ENCODE measurements at places on chromosomes 16 and 17. TPM values are rescaled to one million over a fixed set of nuclear protein-coding genes. Genes with fewer than 3 reads are reported as not detected.

Gene PRSS33
- not detected for polyA plus RNA-seq

Gene SYNGR3
- 4.4 TPM for polyA plus RNA-seq

Gene MYCBPAP
- polyA plus RNA-seq = 4.4 TPM

Gene RND2
- 6.3 TPM for polyA plus RNA-seq

Gene HOXB4
- polyA plus RNA-seq = 4.5 TPM

Gene SLC35G6
- not detected for polyA plus RNA-seq

GRCh38 chr16:20598832-20599469, 22.8 kb upstream of the ACSM2B start:
- no peaks in the 10 kb centered on the region for H3K27me3 ChIP-seq
- H3K4me1 ChIP-seq = no peaks in the 10 kb centered on the region
- no peaks in the 10 kb centered on the region for H3K36me3 ChIP-seq
- DNase-seq = no peak
- H3K27ac ChIP-seq = no peak overlapping the region

DNA sequence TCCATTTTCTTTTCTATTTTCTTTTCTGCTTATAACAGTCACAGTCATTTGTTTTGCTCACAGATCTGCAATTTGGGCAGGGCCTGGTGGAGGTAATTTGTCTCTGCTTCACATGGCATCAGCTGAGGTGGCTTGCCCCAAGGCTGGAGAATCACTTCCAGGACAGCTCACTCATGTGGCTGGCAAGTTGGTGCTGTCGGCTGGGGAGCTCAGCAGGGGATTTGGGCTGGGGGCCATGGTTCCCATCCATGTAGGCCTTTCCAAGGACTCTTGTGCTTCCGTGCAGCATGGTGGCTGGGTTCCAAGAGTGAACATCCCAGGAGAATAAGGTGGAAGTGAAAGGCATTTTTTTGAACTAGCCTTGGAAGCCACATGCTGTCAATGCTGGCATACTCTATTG, 85.7 kb downstream of the MGAT5B start:
- H3K27ac ChIP-seq = no peak overlapping the region
- H3K4me1 ChIP-seq = no peaks in the 10 kb centered on the region
- H3K4me3 ChIP-seq = no peak overlapping the region
- no peak for DNase-seq

DNA sequence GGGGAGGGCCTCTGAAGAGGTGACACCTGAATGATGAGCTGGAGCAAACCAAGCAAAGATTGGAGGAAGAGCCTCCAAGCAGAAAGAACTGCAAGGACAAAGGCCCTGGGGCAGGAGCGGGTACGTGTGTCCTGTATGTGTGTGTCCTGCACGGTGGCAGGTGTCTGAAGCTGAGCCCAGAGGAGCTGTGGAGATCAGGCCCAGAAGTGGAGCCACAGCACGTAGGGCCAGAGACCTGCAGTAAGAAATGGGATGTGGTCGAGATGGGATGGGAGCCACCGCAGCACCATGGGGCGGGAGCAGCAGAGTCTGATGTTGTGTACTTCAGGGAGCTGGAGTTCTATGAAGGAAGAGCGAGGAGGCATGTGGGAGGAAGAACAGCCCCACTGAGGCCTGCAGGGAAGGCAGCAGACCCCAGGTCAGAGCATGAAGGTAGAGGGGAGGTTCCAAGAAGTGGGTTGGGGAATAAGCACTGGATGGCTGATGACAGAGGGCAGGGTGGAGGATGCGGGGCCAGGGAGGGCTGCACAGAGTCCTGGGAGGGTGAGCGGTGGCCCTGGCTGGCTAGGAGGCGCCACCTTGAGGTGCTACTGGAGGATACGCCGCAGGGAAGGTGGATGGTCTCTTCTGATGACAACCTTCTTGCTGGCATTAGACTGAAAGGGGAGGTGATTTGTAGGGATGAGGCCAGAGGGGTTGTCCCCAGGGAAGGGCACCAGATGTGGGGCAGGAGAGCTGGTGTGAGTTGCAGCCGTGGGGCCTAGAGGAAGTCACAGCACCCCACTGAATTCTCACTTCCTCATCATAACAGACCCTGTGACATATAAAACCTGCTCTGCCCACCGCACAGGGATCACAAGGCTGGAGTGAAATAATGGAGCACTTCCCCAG, 10.6 kb upstream of the CETP start:
- H3K36me3 ChIP-seq = no peaks in the 10 kb centered on the region
- no peaks in the 10 kb centered on the region for H3K4me1 ChIP-seq

DNA sequence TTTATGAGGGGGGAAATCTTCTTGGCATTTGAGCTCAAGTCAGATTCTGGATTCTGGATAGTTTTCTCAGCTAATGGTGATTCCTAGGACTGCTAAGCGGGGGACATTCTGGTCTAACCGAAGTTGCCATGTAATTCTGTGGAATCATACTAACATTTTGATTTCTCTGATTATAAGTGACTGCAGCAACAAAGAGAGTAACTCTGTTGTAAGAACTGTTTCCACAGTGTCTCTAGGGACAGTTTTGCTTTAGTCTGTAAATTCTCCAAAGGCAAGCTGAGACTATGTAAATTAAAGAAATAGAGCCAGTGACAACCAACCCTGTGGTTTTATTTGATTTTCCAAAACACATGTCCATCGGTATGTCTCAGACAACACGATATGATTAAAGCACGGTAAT, 286.2 kb downstream of the IRX3 start:
- DNase-seq = no peak
- H3K4me3 ChIP-seq = no peak overlapping the region
- no peaks in the 10 kb centered on the region for H3K4me1 ChIP-seq
- no peaks in the 10 kb centered on the region for H3K36me3 ChIP-seq
- H3K27ac ChIP-seq = no peak overlapping the region
- no peaks in the 10 kb centered on the region for H3K27me3 ChIP-seq

DNA sequence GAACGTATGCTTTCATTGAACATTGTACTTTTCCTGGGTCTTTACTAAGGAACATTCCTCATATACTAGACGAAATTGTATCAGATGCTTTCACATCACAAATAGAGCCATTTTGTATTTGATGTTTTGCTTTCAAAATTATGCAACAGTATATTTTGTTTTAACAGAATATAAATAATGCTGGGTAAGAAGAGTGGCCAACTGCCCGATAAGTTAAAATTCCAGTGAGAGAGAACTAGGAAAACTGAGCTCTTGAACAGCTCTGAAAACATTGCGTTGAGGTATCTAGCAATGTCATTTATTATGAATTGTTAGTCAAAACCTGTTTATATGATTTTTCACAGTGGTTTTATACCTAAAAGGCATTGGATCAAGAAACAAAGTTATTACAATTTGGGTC, 50.8 kb downstream of the USP10 start:
- H3K36me3 ChIP-seq = no peaks in the 10 kb centered on the region
- H3K4me3 ChIP-seq = no peak overlapping the region
- no peak for DNase-seq
- peaks cover 40% of the 10 kb centered on the region for H3K4me1 ChIP-seq

DNA sequence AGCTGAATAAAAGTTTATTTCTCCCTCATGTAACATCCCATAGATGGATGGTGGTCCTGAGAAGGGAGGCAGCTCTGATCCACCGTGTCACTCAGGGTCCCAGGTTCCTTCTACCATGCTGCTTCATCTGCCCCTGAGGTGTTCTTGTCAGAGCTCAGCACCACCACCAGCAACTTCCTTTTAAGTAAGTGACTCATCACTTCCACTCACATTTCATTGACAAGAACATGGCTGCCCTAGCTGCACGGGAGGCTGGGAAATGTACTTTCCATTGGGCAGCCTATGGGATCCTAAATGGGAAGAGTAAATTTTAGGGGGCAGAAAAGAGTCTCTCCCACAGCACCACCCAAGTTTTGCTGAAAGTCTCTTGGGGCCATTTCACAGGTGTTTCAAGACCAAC, 134.7 kb downstream of the USP31 start:
- no peaks in the 10 kb centered on the region for H3K4me1 ChIP-seq
- no peak for DNase-seq
- no peaks in the 10 kb centered on the region for H3K27me3 ChIP-seq
- H3K4me3 ChIP-seq = no peak overlapping the region
- no peak overlapping the region for H3K27ac ChIP-seq

GRCh38 chr16:78953526-78953925, 647.0 kb downstream of the MAF start:
- H3K4me1 ChIP-seq = no peaks in the 10 kb centered on the region
- no peaks in the 10 kb centered on the region for H3K36me3 ChIP-seq
- no peak overlapping the region for H3K4me3 ChIP-seq
- H3K27ac ChIP-seq = no peak overlapping the region
- DNase-seq = no peak

DNA sequence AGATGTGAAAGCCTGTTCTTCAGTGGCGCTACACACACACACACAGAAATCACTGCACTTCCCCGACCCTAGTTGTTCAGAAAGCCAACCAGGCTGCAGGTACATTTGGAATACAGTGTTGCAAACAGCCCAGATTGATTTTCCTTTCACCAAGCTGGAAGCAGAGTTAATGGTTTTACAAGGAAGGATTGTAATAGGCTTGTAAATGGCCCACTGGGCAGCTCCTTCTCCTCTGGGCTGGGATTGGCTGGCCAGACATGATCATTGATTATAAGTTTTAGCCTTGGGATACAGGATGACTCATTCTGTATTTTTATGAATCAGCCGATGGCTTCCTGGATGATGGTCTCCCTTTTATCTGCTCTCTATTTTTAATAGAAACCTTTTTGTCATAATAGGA, 2.5 kb downstream of the VAT1L start:
- H3K4me3 ChIP-seq = no peak overlapping the region
- no peaks in the 10 kb centered on the region for H3K36me3 ChIP-seq
- H3K27me3 ChIP-seq = peaks cover 21% of the 10 kb centered on the region
- no peak overlapping the region for H3K27ac ChIP-seq
- no peaks in the 10 kb centered on the region for H3K4me1 ChIP-seq

DNA sequence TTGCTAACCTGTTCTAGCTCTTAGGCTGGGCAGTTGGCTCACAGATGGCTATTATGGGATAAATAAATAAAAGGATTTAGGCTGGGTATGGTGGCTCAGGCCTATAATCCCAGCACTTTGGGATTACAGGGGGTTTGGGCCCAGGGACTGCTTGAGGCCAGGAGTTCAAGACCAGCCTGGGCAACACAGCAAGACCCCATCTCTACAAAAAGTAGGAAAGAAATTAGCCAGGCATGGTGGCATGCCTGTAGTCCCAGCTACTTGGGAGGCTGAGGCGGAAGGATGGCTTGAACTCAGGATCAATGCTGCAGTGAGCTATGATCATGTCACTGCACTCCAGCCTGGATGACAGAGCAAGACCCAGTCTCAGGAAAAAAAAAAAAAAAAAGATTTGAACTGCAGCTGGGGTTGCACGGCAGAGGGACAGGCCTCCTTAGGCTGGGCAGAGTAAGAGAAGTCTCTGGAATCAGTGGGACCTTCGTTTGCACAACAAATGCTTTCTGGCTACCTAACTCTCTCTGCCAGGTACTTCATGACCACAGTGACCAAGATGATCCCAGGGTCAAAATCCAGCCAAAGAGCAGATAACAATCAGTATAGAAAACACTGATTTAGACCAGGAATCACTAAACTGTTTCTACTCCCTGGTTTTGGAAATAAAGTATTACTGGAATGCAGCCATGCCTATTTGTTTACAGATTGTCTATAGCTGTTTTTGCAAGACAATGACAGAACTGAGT, 6.8 kb downstream of the RUSF1 start:
- H3K27ac ChIP-seq = no peak overlapping the region
- DNase-seq = no peak
- no peaks in the 10 kb centered on the region for H3K4me1 ChIP-seq
- H3K36me3 ChIP-seq = no peaks in the 10 kb centered on the region
- H3K4me3 ChIP-seq = no peak overlapping the region

GRCh38 chr17:75517297-75517865, 1.1 kb downstream of the TSEN54 start:
- H3K4me1 ChIP-seq = peaks cover 32% of the 10 kb centered on the region
- H3K4me3 ChIP-seq = peak overlapping the region; percentile 94
- H3K27ac ChIP-seq = no peak overlapping the region
- DNase-seq = no peak
- no peaks in the 10 kb centered on the region for H3K27me3 ChIP-seq

DNA sequence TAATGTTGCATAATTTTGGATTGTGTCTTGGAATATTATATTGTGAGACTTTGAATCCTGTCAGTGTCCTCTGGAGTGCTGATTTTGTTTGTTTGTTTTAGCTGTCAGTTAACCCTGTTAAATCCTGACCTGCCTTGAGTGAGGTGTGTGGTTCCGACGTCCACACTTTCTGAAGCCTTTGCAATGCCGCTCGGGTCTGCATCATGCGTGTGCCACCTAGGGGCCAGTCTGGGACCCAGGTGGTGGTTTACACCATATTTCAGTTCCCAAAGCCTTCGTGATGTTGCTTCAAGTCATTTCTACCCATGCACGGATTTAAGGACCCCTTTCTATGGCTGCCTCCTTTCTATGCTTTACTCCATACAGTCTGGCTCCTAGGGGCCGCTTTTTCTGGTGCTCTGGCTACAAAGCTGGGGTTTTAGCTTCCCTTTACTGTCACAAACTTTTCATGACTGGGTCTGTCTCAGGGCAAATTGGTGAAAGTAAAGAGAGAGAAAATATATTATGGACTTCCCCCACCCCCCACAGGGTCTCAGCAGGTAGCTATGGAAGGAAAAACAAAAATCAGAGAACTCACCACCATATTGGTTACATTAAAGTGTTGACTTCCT, 11.4 kb upstream of the OR4D1 start:
- no peak overlapping the region for H3K27ac ChIP-seq
- no peak overlapping the region for H3K4me3 ChIP-seq
- H3K27me3 ChIP-seq = peaks cover 5% of the 10 kb centered on the region
- H3K4me1 ChIP-seq = no peaks in the 10 kb centered on the region
- H3K36me3 ChIP-seq = no peaks in the 10 kb centered on the region

- no peak for DNase-seq
- no peak overlapping the region for H3K27ac ChIP-seq
- no peaks in the 10 kb centered on the region for H3K4me1 ChIP-seq
These were observed 35.4 kb upstream of the RNF43 start for GRCh38 chr17:58452738-58453137.

DNA sequence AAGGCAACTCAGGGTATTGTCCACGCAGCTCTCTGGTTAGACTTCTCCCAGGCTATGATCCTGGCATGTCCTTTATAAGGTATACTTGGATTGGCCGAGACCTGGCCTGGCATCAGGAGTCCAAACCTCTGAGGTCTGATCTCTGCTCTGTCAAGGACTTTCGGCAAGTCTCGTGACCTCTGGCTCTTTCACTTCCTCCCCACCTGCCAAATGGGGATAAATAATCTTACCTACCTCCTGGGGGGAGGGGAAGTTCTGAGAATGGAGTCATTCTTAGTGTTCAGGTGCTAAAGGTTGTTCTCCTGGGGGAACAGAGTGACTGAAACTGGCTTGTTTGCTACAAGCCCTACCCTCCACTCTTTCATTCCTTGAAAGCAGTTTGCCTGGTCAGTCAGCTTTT, 7.6 kb downstream of the ATXN1L start:
- no peak for DNase-seq
- no peak overlapping the region for H3K4me3 ChIP-seq
- H3K4me1 ChIP-seq = peaks cover 2% of the 10 kb centered on the region
- no peaks in the 10 kb centered on the region for H3K27me3 ChIP-seq

DNA sequence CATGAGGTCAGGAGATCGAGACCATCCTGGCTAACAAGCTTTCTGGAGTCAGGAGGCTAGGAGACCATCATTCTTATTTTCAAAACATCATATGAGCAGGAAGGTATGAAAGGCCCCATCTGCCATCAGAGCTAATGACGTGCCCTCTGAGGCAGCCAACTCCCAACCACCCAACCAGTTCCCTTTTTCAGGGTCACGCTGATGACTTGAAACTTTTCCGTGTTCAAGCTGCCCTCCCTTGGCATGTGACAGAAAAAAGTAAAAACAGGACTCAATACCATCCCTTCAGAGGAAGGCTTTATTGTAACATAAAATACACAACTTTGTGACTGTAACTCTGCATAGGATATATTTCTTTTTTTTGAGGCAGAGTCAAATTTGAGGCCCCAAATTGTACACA, 4.6 kb upstream of the GHDC start:
- no peaks in the 10 kb centered on the region for H3K36me3 ChIP-seq
- H3K27ac ChIP-seq = peak overlapping the region; percentile 68
- H3K27me3 ChIP-seq = no peaks in the 10 kb centered on the region
- H3K4me3 ChIP-seq = no peak overlapping the region
- DNase-seq = peak; percentile 78
